ENCODE measurements at places on chromosomes 6 and 20. TPM values are rescaled to one million over a fixed set of nuclear protein-coding genes. Genes with fewer than 3 reads are reported as not detected.

- DNase-seq, result peak; percentile 26
Observed at GRCh38 chr6:5412663-5413062, 151.3 kb downstream of the FARS2 start.

MEI4 gene
- total RNA-seq, result 4.1 TPM

C2 gene
- 3.0 TPM for total RNA-seq

GRCh38 chr6:129317931-129318820, 391.8 kb downstream of the ARHGAP18 start:
- no peak for DNase-seq

DNA sequence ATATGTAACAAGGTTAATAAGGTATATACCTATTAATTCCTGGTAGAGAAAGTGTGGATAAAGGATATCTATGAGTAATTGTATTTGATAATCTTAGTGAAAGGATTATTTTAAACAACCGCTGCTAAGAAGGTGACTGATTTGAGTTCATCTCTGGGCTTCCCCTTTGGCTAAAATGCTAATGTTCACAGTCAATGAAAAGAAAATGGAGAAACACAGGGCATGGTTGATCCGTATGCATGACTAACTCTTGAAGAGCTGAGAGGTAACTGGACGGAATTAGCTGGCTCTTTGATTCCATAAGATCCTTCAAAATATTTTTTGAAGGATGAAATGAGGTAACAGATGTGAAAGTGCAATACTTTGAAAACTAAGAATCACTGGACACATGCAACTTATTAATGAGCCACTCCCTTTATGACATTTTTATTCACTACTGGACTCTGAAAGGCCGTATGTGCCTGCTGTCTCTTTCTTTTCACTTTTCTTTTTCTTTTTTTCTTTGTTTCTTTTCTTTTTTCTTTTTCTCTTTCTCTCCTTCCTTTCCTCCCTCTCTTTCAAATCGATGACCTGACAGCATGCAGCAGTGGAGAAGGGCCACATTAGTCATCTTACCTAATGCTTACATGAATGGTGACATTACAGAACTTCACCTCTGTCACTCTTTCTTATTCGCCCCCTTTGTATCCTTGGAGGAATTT, 464.6 kb downstream of the CDKAL1 start:
- DNase-seq, result no peak

NKX2-4 gene
- not detected for total RNA-seq

DNA sequence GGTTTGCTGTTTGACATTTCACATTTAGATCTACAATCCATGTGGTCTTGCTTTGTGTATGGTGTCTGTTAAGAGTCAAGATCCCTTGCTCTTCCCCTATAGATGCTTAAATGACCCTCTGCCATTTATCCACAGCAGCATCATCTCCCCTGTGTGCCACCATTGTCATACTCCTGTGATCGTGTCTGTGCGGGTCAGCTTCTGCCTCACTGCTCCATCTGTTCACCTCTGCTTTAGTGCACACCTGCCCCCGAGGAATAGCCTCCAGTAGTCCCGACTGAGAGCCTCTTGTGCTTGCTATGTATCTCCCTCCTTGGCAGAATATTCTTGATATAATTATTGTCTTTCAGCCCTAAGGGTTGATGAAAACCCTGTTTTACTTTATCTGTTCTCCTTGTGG, 551.2 kb downstream of the CDH26 start:
- DNase-seq, result no peak

- DNase-seq, result no peak
Observed at GRCh38 chr6:113405326-113406047, 451.7 kb upstream of the MARCKS start.

DNA sequence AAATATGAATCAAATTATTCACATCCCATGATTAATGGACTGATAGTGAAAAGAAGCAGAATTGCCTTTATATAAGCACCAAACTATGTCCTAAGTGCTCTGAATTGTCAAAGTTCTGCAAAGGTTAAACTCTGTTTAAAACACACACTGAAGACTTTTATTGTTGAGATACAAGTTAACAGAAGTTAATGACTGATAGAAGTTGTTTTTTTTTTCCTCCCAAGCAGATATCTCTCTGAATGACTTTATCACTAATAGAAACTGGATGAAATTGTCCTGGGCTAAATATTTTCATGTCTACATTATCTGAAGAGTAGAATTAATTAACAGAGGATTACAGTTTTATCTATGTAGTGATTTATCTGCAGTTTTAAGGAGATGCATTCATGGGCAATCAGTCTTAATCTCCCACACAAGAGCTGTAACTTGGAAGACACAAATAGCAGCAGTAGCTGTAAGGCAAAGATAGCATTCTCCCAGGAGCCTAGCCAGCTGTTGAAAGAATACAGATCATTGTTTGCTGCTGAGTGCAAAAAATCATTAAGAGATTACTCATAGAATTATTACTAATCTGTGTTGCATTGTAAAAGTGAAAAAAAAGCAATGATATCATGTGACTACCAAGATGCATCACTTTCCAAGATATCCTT, 49.9 kb downstream of the BMP5 start:
- DNase-seq, result no peak

DNA sequence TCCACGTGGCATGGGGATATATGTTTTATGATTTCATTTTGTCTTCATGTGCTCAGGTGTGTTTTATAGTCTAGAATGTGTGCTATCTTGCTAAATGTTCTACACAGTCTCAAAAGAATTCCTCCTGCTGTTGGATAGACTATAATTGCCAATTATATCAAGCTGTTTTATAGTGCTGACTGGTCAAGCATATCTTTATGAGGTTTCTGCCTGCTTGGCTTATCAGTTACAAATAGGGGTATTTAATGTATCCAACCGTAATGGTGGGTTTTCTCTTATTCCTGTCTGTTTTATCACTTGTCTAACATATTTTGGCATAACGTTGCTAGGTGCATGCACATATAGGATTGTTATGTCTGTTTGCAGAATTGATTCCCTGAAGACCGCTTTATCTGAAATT, 201.3 kb downstream of the EYS start:
- DNase-seq, result no peak

DNA sequence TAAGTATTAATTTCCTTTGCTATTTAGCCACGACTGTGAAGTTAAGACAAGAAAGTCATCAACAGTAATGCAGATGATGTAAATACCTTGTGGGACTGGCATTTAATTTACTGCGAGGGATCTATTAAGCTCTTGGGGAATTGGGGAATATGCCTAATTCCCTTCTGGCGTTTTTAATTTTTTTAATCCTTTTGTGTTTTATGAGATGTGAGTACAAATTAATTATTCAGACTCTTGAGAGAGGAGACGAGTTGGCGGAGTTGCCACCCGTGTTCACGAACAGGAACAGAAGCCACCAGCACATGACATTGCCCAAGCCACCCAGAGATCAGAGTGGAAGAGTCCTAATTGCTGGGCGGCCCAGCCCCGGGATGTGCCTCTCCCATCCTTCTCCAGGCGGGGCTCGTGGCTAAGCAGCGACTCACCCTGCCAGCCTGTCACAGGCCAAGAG, 533 bp upstream of the CRYBG1 start:
- no peak for DNase-seq

DNA sequence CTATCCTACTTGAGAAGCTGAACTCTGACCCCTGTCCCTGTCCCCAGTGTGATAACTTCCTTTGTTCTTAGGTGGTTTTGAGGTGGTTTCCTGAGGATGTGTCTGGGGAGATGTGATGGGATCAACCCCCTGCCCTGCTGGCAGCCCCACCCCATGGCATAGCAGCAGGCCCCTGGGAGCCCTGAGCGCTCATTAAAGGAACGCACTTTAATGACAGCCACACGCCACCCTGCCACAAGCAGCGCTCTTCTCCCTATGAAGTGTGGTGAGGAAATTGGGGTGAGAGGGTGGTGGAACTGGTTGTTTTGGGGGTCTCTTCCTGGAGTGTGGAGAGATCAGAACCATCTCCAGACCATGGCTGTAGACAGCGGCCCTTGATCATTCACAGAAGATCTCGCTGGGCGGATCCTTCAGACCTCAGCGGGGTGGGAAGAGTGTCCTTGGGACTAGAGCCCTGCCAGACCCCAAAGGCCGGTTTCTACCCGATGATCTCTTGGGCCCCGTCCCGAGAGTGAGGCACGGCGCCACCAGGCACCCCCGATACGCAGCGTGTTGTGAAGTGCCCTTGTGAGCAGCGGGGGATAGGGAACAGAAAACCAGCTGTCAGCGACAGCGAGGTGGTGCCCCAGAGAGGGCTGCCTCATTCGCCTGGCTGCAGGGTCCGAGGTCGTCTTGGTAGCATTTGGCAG, 45.4 kb downstream of the SYNJ2 start:
- no peak for DNase-seq

GRCh38 chr6:164911873-164912580, 397.4 kb downstream of the C6orf118 start:
- no peak for DNase-seq

All from thyroid gland (tissue), 4 donors.